Kidney tubule cell (primary cell): ENCODE measurements at places on chromosomes 3 and 15.

GRCh38 chr3:125351152-125351551 is 24.0 kb downstream of the ZNF148 start:
- DNase-seq: no peak

DNA sequence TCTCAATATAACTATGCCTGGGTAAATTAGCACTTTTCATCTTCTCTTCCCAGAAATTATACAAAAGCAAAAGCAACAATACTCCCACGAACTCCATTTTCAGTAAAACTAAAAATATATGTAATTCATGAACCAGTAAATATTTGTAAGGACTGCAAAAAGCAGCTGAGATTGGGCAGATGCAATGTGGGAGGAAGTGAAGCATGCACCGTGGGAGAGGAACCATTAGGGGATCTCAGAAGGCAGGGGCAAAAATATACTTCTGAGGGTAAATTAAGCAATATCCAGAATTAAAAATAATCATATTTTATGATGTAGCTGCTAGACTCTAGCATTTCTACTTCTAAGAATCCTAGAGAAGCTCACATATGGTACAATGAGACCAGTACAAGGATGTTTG is 20.2 kb downstream of the CFAP91 start:
- no peak for DNase-seq

DNA sequence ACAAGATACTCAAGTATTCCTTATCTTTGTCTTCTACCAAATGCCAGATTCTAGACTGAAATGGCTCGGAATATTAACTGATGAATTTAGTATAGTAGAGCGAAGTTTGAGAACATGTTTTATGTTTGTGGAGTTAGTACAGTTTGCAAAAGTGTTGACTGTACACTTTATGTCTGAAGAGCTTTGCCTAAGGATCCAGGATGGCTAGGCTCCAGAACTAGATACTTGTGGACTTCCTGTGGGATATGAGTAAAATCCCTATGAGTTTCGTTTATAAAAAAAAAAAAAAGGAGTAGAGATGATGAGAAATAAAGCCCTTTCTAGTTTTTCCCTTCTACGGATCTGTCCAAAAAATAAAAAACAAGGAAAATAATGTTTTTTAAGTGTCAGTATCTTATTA is 96.7 kb downstream of the TP63 start:
- no peak for DNase-seq

DNA sequence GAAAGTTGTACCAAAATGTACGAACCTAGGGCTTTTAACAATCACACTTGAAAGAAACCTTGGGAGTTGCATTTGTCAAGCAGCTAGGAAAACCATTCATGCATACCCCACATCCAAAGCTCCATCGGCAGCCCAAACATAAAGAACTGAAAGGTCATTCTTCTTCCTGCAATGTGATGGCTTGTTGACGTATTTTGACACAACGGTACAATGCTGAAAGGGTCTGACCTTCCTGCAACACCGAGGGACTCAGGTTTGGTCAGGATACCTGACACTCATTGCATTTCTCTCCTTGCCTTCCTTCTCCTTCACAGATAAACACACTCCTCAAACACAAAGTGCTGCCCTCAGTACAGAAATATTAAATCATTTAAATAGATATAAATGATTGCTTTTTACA is 145.5 kb downstream of the CDIN1 start:
- no peak for DNase-seq

DNA sequence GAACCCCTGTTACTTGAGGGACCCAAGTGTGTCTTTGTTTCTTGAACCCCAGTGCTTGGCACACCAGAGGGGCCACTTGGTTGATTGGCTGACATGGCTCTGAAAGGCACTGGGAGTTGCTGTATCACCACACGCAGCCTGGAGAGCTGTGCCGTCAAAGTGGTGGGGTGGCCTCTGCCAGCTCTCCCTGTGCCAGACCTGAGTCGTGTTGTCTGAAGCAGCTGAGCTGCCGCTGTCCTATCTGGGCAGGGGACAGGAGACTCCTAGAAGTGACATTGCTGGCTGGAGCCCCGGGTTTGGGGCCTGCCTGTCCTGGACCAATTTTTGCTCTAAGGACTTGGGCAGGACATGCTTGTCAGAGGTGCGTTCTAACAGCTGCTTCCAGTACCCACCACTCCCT is 5.5 kb upstream of the SNX22 start:
- no peak for DNase-seq

DNA sequence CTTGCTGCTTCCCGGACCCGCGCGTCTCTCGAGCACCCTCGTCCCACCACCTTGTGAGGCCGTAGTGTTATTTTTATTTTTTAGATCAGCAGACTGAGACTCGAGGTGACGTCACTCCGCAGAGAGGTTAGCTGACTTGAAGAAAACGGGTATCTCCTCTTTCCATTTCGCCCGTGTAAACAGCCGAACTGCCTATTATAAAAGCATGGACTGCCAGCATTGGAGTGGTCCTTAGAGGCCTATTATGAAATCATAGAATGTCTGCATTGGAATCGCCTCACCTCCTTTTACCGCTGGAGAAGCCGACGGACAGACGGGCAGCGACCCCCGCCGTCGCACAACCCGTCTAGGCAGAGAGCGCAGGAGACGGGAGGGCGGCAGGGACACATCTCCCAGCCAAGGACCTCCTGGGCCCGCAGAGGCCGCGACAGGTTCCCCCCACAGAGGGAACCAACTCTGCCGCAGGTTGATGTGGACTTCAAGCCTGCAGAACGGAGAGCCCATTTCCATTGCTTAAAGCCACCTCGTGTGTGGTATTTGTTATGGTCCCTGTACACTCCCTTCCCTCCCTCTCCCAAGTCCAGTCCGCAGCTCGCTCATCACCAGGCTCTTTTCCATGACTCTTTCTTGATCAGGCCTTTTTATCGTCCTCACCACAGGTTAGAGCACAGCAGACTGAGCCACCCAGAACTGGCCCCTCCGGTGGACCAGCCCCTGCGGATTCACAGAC is 540 bp upstream of the PPP1R2 start:
- no peak for DNase-seq

GRCh38 chr15:84600331-84600686 is 500 bp upstream of the ZSCAN2 start:
- DNase-seq: peak; percentile 87

DNA sequence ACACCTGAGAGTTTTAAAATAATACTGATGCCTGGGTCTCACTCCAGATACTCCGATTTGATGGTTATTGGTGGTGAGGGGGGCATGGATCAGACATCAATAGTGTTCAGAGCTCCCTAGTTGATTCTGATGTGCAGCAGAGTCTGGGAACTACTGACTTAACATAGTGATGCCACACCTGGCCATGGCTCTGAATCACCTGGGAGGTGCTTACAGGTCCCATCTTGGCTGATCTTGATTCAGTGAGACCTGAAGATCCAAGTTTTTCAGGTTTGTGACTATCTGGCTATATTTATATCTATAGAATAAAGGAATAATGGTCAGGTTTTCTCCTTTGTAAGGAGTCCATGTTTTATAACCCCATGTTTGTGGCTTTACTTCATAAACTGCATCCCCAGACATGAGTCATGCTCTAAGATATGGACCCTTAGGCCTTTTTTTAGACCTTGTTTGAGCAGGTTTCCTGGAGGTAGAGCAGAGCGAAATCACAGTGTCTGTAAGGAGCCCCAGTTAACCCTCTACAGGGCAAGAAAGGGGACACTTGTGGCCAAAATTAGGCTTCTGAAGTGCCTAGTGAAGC is 101.4 kb downstream of the LARS2 start:
- no peak for DNase-seq

DNA sequence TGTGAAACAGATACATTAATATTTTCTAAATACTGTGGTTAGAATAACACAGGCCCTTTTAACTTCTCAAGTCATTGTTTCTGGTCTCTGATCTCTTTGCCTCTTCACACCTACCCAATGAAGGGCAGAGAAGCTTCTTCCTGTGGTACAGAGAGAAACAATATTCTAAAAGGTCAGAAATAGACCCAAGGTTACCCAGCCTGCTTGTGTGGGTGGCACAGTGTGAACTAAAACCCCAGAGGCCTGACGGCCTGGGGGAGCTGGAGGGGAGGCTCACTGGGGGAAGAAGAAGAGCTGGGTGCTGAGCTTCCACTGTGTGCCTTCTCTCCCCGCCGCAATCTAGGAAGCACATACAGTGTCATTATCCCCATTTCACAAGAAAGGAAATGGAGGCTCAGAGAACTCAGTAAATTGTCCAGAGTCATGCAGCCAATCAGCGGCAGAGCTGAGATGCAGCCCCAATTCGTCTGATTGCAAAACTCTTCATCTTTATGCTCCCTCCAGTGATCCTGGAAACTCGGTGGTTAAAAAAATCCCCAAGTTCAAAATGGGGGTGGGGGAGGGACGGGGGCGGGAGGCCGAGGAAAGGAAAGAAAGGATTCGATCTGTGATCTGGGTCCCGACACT is 64.1 kb upstream of the HEG1 start:
- DNase-seq: no peak

DNA sequence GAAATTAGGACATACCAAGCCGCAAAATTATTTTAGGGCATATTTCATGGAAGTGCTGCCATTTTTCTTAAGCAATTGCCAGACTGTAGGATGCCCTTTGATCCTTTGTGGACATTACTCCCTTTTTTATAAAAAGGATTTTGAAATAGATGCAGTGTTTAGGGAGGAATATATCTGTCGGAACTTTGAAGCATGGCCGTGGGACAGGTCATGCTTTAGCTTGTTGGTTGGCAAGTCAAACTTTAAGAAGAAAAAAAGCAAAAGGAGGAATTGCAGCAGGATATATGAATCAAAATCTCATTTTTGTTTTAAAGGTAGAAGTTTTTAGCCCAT is 122.1 kb downstream of the MCTP2 start:
- no peak for DNase-seq

- no peak for DNase-seq
Measured at GRCh38 chr3:129747136-129747535, 140.7 kb upstream of the PLXND1 start.

DNA sequence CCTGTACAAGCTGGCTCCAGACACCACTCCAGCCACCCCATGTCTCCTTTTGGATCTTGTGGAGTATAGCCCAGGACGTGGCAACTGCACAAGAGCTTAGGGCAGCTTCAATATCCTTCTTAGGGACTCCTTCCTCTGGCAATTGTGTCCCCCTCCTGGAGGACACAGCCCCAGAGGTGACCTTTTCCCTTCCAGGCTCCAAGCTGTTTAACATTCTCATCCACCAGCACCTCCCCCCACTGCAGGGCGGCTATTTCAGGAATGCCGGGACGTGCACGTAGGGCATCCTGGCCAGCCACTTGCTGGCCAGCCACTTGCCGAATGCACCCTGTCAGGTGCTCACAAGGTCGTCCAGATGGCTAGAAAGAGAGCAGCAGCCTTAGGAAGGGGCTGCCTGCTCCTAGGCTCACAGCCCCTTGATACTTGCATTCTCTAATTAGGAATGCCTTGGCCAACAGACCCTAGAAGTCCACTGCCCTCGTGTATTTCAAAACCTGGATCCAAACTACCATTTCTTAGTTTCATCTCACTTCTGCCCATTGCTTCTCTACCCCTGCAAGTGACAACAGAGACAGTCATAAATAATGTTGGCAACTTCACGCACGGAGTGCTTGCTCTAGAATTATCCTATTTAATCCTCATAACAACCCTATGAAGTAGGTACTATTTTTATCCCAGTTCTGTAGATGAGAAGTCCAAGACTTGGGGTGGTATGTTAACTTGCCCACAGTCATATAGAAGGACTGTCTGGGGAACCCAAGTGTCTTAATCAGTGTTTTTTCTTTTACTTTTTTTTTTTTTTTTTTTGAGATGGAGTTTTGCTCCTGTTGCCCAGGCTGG is 24.5 kb upstream of the IDH2 start:
- peak; percentile 69 for DNase-seq

- DNase-seq: no peak
Measured at GRCh38 chr3:43533009-43533408, 88.8 kb downstream of the ANO10 start.

GRCh38 chr15:51132384-51133139 is 37.9 kb upstream of the TNFAIP8L3 start:
- peak; percentile 96 for DNase-seq

- DNase-seq: peak; percentile 37
Measured at GRCh38 chr3:23253214-23253613, 50.1 kb downstream of the UBE2E2 start.

DNA sequence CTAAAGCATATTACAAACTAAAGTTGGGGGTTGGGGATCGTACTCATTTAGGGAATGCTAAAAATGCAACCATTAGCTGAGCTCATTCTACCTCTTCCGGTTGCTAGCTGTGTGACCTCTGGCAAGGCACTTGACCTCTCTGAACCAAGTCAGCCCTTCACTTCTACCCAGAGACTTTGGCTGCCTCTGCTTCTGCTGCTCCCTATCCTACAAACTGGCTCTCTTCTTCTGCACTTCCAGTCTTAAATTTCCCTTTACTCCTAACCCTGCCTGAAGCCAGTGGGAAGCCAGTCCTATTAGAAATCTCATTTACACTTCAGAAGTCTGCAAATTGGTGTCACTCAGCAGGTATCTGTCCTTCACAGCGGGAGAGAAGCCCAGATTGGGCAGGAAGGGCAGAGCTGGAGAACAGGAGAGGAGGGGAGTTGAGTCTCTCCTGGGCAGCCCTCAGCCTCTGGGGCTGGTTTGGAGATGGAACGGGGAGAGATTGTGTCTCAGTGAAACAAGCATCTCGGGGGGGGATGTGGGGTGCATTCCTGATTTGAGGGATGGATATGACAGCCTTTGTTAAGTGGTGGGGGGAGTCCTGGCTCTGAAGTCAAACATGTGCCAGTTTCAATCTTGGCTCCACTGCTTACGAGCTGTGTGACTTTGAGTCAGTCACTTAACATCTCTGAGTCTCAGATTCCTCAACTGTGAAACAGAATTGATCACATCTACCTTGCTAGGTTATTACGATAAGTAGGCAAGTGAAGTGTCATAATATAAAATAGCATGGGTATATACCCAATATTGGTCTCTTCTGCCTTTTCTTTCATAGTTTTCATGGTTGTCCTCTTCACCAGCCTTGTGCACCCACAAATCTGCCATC is 7.8 kb upstream of the AEN start:
- peak; percentile 55 for DNase-seq

DNA sequence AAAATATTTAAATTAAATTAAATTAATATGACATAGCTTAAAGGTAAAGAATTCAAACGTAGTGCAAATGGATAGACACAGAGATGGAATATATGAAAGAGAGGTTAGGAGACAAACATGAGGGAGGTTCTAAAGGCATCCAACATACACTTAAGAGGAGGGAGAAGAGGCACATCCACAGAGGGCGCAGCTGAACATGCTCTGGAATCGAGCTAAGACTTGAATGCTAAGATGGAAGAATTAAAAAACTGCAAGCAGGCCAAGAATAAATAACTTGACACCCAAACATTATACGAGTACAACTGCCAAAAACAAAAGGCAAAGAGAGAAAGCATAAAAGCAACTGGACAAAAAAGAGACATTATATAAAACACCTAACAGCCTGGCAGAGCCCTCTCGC is 9.1 kb upstream of the PRR20G start:
- DNase-seq: no peak

GRCh38 chr3:134059671-134060560 is 30.2 kb upstream of the SLCO2A1 start:
- peak; percentile 9 for DNase-seq

- DNase-seq: peak; percentile 50
Measured at GRCh38 chr3:57434041-57434440, 110.1 kb downstream of the DNAH12 start.

DNA sequence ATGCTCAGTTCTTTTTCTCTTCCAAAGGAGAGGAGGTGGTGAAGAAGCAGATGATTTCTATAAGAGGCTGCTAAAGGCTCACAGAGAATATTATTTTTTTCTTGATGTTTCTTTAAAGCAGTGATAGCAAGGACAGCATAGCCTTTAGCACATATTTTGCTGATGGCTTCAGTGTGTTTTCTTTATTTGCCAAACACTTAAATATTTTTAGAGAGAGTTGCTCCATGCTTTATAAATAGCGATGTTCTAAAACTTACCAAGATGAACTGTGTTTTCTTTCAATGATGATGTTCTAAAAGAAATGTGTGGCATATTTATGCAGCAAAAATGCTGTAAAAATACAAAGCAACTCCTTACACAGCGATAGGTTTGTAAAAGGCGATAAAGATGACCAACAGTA is 11.8 kb upstream of the KCNAB1 start:
- DNase-seq: no peak
